ENCODE measurements at places on chromosomes 6 and 20.

GRCh38 chr20:57587989-57588377 is 27.1 kb downstream of the PCK1 start:
- no peak for DNase-seq

- DNase-seq: no peak
Measured at GRCh38 chr6:106090001-106090400, 3.9 kb downstream of the PRDM1 start.

DNA sequence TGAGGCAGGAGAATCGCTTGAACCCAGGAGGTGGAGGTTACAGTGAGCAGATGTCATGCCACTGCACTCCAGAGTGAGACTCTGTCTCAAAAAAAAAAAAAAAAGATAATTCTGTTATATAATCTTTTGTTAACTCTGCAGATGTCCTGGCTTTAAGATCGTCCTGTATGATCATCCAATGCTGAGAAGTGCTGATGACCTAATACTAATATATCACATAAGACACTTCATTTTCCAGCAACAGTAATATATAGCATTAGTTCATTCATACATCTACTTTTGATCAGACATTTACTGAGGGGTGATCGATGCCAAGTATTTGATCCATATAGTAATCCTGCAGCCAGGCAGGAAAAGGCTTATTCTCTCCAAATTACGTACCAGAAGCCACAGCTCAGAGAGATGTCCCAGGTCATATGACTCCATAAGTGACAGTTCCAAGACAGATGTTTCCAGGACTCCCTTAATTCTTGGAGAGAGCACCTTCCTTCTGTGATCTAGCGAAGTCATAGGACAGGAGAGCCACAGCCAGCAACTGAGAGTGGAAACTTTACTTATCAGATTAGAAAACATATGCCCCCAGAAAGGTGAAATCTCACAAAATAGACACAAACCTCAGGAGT is 60.7 kb downstream of the SHLD1 start:
- DNase-seq: no peak

DNA sequence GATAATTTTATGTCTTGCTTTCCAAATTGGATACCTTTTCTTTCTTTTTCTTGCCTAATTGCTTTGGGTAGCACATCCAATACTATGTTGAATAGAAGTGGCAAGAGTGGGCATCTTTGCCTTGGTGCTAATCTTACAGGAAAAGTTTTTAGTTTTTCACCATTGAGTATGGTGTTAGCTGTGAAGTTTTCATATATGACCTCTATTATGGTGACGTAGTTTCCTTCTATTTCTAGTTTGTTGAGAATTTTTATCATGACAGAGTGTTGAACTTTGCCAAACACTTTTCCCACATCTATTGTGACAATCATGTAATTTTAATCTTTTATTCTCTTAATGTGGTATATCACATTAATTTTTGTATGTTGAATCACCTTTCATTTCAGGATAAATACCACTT is 216.1 kb downstream of the LRFN2 start:
- no peak for DNase-seq

DNA sequence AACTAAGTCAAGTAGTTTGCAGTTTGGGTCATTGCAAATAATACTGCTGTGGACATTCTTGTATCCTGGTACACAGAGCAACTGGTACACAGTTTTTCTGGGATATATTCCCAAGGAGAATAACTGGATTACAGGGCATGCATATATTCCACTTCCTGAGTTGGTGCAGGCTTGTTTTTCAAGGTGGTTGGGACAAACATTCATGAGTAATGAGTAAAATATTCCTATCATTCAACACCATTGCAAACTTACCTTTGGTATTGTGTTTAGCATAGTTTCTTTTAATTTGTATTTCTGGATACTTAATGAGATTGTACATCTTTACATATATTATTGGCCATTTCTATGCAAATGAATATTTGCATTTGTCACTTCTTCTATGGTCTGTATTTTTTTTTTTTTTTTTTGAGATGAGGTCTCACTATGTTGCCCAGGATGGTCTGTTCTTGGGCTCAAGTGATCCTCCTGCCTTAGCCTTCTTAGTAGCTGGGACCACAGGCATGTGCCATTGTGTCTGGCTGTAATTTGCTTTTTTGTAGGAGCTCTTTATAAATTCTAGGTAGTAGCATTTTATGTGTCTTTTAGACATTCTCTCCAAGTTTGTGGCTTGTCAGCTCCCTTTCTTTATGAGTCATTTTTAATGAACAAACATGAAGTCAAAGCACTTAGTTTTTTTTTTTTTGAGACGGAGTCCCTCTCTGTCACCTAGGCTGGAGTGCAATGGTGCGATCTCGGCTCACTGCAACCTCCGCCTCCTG is 158.7 kb downstream of the SOX4 start:
- DNase-seq: no peak

GRCh38 chr6:168883410-168884049 is 370.1 kb downstream of the THBS2 start:
- no peak for DNase-seq

- no peak for DNase-seq
Measured at GRCh38 chr6:79404677-79405076, 132.6 kb downstream of the LCA5 start.

GRCh38 chr6:105680131-105680530 is 277.2 kb upstream of the PREP start:
- DNase-seq: no peak

DNA sequence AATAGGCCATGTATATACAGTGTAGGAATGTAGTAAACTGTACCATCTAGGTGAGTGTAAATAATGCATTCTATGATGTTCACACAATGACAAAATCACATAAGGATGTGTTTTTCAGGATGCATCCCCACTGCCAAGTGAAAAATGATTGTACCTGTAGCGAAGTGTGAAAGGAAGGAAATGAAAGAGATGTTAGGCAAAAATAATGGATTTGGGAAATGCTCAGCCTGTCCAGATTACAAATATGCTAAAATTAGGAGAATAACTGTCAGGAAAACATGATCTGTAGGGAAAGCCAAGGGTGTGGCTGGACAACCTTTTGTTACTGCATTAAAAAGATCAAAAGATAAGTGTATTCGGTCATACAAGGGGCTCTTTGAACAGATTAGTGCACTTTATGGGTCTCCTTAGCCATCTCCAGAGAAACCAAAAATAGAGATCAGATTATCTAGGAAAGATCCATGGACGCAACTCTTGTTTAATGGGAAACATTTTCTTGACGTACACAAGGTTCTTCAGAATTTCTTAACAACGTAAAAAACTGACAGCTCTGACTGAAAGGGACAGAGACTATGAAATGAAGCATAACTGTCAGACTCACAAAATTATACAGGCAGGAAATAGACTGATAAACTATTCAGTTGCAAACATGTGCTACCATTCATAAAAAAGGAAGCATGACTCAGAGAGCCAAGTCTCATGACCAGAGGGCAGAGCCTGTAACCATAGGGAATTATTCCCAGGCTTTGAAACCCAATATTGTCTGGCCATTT is 253.6 kb upstream of the RAB32 start:
- DNase-seq: no peak

GRCh38 chr6:169700296-169700695 is 1.5 kb downstream of the WDR27 start:
- DNase-seq: no peak

- DNase-seq: no peak
Measured at GRCh38 chr6:22884456-22884855, 315.1 kb downstream of the HDGFL1 start.

DNA sequence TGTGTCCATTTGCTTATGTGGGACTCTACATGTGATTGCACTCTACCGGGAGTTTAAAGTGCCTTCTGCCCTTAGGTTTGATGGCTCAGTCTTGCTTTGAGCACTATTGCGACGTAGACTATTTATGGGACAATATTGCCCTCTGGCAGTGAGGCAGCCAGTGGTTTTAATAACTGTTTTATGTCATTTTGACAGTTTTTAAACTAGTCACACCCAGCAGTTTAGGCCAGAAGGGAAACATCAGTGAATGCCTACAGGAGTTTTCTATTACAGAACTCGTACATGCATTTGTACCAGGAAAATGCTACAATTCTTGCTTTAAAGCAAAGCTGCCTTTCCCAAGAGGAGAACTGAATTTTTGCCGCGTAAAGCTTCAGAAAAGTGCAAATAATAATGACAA is 813.7 kb downstream of the KIF16B start:
- no peak for DNase-seq

DNA sequence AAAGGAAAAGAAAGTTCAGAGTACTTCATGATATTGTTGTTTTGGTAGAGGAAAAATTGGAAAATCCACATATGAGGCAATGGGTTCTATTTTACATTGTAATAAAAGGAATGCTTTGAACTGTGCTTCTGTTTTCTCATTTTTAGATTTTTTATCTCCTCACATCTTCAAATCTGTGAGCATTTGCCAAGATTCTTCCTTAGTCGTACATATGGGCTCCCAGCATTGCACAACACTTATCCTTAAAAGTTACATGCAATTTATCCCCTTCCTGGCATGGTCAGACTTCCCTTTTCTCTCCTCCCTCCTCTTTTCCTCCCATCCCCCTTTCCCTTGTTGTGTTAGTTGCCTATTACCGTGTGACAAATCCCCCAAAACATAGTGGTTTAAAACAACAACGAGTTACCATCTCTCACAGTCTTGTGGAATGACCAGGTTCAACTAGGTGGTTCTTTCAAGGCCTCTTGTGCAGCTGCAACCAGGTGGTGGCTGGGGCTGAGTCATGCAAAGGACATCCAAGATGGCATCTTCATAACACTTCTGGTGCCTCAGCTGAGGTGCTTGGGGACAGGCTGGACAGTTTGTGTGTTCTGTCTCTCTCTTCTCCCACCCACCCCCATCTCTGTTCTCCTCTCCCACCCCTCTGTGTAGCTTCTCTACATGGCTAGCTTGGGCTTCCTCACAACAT is 68.7 kb downstream of the TXNDC5 start:
- DNase-seq: no peak

DNA sequence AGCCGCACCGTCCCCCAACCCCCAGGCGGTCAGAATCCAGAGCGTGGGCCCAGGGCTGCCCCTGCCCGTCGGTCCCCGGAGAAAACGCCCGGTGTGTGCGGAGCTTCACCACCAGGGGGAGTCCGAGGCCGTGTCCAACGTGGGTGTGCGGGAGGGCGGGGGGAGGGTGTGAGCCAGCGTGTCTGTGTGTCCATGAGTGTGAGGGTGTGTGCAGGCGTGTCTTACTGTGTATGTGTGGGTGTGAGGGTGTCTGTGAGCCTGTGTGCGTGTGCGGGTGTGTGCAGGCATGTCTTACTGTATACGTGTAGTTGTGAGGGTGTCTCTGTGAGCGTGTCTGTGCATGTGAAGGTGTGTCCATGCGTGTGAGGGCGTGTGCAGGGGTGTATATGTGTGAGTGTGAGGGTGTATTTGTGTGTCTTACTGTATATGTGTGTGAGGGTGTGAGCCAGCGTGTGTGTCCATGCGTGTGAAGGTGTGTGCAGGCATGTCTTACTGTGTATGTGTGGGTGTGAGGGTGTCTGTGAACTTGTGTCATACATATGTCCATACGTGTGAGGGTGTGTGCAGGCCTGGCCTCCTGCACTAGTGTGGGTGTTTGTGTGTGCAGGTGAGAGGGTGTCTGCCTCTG is 24.6 kb upstream of the GATA5 start:
- DNase-seq: peak; percentile 91

DNA sequence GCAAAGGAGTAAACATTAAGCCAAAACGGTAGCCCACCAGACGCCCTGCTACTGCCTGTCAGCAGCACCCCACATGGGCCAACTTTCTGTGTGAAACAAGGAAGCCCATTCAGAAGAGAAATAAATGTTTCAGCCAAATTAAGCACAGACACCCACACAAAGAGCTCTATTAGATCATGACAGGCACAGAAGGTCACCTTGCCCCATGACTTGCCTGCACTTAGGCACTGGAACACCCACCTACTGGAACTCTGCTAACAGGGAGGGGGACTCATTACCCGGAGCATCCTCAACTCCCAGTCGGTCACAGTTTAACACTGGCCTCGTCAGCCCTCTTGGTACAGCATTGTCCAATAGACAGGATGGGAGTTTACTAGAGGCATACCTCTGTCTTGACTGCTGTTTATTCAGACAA is 31.8 kb downstream of the GFOD1 start:
- DNase-seq: no peak

- peak; percentile 69 for DNase-seq
Measured at GRCh38 chr20:35226884-35227681, 593 bp downstream of the MMP24 start.

GRCh38 chr20:1775117-1775516 is 117.5 kb upstream of the SIRPG start:
- no peak for DNase-seq

DNA sequence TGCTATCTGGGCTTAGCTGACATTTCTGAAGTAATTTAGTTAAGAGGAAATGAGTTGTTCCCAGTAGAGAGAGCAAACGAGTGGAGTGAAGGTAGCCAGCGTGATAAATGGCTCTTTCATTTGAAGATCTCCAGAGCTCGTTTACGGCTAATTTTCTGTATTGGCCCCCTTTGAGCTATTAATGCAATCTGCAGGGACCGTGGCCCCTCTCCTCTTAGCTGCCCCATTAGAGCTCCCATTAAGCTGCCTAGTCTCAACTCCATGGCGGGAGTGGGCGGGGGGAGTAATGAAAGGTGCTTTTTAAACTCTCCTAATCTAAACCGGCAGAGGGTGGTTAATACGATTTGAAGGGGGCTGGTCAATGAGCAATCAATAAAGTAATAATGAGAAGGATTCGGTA is 12.5 kb downstream of the TFAP2B start:
- DNase-seq: no peak

DNA sequence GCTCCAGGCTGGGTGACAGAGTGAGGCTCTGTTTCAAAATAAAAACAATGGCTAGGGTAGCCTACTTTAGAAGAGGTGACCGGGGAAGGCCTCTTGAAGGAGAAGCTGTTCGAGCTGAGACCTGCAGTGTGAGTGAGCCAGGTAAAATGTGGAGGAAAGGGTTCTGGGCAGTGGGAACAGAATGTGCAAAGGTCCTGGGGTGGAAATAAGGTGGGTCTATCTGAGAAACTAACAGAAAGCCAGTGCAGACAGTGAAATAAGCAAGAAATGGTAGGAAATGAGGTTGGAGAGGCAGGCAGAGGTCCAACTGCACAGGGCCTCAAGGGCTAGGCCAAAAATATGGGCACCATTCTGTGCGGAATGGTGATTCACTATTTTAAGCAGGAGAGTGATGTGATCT is 53.4 kb downstream of the BPIFB1 start:
- DNase-seq: no peak

GRCh38 chr6:148471624-148472159 is 129.1 kb downstream of the SASH1 start:
- DNase-seq: no peak

- DNase-seq: peak; percentile 55
Measured at GRCh38 chr6:97394160-97394748, 111.2 kb upstream of the MMS22L start.

DNA sequence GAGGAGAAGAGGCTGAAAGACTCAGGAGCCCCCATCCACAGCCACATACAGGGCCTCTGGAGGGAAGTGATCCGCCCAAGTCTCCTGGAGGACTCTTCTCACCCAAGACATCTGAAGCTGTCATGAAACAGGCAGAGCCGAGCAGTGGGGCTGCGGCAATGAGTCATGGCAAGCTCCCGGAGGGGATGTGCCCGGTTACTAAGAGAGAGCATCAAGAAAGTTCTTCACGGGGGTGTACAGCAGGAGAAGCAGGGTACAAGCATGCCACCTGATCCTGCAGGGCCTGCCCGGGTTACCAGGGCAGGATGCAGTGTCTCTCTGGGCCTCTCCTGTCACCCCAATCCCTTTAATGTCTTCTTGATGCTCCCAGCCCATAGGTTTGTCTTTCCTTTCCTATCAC is 21.1 kb downstream of the TRIM26 start:
- no peak for DNase-seq

Measured in neural crest cell (in vitro differentiated cells).